ENCODE measurements at places on chromosomes 11 and 22.
A peak's percentile ranks its signal among the peaks of the same experiment; 100 is the strongest.

- no peak for DNase-seq
These were observed 511.8 kb upstream of the API5 start for GRCh38 chr11:42800041-42800440.

- DNase-seq = no peak
These were observed 408.3 kb upstream of the CADM1 start for GRCh38 chr11:115912484-115912945.

GRCh38 chr11:19631712-19632498 lies 80.7 kb upstream of the NAV2 start:
- no peak for DNase-seq

GRCh38 chr11:45414088-45414487 lies 127.9 kb upstream of the SYT13 start:
- DNase-seq = no peak

DNA sequence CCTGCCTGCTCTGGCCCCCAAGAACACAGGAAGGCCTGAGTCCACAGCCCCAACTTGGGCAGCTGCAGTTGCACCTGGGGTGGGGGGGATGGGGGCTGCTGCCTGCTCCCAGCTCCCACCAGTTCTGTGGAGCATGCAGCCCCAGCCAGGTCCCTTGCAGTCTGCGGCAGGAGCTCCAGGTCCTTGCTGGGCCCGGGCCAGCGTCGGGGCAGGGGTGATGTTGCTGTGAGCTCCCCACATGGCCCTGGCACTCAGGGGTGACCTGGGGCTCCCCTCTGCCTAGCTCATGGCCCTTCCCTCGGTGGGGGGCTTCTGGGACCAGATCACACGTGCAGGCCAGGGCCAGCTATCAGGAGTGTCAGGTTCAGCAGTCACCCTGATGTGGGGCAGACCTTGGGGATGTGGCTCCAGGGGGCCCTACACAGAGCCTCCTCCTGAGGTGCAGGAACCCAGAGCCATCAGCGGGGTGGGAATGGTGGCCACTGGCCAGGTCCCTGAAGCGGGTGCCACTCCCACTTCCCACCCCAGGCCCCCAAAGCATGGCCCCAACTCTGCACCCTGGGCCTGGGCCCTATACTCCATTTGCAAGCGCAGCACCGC lies 10.4 kb upstream of the MED17 start:
- no peak for DNase-seq

GRCh38 chr11:71188886-71189767 lies 63.2 kb downstream of the SHANK2 start:
- no peak for DNase-seq

- DNase-seq = peak; percentile 12
These were observed 3.0 kb upstream of the RANBP1 start for GRCh38 chr22:20112623-20113511.

DNA sequence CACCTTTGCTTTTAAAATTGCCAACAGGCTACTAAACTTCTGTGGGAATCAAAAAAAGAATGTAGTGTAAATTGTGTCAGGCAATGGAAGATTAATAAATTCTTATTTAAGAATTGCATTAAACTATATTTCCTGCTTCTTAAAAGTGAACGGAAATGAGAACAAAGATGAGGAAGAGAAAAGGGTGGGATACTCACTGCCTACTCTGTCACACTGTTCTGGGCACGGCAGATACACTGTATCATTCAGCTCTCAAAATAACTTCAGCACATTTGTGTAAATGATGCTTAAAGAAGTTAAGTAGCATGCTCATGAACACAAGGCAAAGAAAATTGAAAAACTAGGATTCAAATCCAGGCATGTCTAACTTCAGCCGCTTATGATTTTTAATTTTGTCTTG lies 218.7 kb downstream of the DCDC1 start:
- DNase-seq = no peak

DNA sequence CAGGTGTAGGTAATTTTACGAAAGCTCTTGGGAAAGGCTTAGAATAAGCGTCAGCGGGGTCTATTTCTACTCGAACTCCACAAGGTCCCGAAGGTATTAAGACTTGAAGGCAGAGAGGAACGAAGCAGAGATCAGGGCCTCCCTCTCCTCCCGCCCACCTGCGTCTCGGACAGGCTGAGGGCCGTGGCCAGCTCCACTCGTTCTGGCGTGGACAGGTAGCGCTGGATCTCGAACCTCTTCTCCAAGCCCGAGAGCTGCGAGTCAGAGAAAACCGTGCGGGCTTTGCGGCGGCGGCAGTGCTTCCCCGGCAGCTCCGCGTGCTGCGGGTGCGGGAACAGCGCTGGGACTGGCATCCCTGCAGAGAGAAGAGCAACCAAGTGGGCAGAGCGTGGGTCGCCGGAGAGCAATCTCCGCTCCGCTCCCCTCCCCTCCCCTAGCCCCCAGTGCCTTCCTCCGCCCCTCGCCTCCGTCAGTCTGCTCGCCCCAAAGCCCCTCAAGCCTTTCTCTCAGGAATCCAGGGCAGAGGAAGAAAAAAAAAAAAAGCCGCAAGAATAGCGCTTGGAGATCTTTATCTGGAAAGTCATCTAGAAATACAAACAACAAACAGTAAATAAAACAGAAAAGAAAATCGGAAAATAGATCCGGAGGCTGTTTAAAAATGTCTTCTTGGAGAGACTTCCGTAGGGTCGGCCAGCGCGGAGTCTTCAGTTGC lies 2.4 kb downstream of the BSX start:
- no peak for DNase-seq

DNA sequence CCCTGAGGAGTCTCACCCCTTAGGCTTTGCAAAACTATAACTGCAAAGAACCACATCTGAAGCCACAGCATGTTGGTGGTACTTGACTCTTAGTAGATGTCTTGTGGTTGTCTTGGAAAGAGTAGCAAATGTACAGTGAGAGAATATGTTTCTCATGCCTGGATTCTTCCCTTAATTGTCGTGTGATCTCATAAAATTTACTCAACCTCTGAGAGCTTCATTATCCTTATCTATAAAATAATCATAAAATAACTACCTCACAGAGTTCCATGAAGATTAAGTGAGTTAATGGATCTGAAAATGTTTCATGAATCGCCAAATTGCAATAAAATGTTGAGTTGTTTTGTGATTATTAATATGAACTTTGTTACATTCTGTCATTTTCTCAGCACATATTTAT lies 491.5 kb downstream of the METTL15 start:
- no peak for DNase-seq

- DNase-seq = no peak
These were observed 74.6 kb upstream of the RTL6 start for GRCh38 chr22:44572414-44573207.

GRCh38 chr11:113189909-113190667 lies 124.3 kb upstream of the TTC12 start:
- DNase-seq = no peak

DNA sequence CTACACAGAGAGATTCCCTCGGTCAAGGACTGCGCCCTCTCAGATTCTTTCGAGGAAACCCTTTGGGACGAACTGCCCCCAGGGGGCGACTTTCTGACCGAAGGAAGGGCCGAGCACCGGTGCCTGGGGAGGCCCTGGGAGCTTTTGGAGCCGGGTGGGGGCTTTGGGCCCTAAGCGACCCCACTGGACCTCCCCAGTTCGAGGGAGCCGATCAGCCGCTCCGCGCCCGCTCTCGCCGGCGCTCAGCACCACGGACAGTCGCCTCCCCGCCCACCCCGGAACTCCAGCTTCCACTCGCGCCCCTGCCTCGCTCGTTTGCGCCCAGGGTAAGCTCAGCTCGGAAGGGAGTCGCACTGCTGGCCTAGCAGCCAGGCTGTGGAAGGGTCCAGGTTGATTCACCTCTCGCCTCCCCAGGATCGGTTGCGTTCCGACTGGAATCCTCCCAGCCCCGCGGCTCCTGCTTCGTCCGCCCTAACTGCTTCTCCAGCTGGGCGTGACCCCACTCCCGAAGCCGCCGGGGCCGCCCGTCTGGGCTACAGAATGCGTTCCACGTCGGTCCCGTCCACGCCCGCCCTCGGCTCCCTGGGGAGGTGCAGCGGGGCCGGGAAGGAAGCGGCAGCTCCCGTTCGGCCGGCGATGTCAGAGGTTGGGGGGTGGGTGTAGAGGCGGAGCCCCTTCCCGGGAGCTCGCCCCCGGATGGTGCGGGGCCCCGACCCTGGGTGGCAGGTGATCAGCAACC lies 428 bp downstream of the SCN3B start:
- peak; percentile 51 for DNase-seq

- no peak for DNase-seq
These were observed 277.2 kb upstream of the PLET1 start for GRCh38 chr11:112537846-112538330.

- DNase-seq = no peak
These were observed 5.1 kb downstream of the MAPK12 start for GRCh38 chr22:50256258-50256862.

- DNase-seq = no peak
These were observed 184.8 kb downstream of the DSCAML1 start for GRCh38 chr11:117612177-117612576.

DNA sequence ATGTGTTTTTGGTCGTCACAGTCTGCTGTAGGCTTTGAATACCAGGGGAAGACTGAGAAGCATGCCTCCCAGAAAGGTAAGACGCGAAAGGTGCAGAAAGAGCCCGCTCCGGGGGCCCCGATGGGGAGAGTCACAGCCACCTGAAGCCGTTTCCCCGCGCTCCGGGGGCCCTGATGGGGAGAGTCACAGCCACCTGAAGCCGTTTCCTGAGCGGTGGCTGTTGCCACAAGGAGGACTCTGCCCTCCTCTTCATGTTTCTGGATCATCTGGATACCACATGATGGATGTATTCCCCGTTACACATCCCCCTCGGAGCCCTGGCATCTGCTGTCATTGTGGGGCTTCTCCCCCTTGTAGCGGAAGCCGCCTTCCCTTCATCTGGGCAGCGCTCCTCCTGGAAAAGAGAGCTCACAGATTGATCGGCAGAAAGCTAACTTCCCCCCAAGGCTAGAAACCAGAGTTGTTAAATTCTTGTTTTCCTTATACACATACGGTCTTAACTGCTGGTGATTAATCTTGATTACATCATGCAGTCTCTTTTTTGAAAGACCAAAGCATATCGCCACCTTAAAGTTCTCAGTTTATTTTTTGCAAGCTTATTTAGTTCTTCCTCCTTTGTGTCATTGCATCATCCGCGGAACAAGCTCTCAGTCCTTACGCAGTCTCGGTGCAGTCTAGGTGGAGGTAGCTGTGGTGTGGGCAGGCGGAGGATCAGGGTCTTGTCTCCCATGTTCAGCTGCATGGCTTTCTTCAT lies 17.5 kb downstream of the CTTN start:
- DNase-seq = no peak

- no peak for DNase-seq
These were observed 36.8 kb upstream of the CSTF3 start for GRCh38 chr11:33197915-33198727.

GRCh38 chr22:42949159-42949558 lies 65.8 kb downstream of the PACSIN2 start:
- peak; percentile 60 for DNase-seq

- DNase-seq = no peak
These were observed 56.3 kb downstream of the SLN start for GRCh38 chr11:107655602-107656001.

- no peak for DNase-seq
These were observed 91.8 kb downstream of the FAM76B start for GRCh38 chr11:95697614-95698408.

DNA sequence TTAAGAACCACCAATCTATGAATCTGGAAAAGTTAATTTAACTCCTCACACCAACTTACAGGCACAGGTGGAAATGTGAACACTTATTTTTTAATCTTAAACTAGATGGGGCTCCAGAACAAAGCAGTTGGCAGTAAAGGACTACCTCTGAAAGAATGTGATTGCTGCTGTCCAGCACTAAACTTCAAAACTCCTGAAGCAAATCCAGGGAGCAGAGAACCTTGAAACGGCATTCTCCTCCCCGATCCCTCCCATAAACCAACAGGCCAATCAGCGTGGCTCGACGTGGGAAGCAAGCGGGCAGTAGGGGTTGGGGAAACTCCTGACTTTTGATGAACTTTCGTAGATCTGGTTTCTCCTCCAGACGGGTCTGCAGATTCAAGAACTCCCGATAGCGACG lies 5.0 kb downstream of the SNX19 start:
- DNase-seq = no peak

DNA sequence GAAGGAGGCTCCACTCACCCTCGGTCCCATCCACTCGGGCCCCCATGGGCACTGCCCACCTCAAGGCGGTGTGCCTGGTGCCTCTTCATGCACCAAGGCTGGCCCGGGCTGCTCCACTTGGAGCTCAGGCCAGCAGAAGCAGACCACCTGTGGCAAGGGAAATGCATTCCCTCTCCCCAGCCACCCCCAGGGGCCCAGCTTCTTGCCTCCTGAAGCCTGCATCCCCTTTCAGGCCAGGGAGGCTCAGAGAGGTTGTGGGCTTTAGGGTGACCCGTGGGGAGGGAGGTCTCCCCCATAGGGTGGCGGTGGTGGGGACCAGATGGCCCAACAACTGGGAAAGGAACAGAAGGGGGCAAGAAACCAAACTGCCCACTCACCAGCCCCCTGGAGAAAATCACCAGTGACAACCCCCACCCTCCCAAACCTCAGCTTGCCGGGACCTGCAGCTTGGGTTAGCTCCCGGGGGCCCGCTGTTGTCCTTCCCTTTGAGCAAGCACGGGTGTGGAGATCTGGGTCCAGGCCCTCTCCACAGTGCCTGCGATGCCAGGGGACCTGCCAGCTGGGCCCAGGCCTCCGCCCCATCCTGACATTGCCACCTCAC lies 8.4 kb downstream of the CBX6 start:
- DNase-seq = no peak

DNA sequence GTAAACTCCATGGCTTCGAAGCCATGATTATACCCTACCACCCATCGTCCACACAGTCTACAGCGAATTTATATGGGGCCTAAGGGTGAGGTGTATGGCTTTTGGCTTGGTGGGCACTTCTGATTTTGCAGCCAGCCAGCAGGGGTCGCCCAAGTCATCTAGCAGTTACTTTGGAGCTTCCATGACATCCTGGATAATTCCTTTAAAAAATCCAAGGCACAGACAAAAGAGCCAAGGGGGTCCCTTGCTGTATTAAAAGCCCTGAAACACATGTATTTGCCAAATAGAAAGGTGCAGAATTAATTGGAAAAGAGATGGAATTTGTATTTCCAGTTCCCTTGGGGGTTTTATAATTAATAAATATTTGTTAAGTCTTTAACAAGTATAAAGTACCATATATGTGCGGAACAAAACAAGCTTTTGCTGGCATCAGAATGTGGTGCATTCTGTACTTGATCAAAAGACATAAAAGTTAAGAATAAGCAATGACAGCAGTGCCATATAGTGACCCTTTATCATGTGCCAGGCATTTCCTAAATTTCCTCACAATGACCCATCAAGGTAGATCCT lies 132.8 kb upstream of the PITPNB start:
- peak; percentile 81 for DNase-seq

- no peak for DNase-seq
These were observed 475.1 kb downstream of the NELL1 start for GRCh38 chr11:21144531-21144930.

Data from heart right ventricle (tissue), 16 donors.